NCI-H748 treated with DMSO at 0.1 percent for 48 hours (cell line): ENCODE measurements at places on chromosomes 13 and 19.

DNA sequence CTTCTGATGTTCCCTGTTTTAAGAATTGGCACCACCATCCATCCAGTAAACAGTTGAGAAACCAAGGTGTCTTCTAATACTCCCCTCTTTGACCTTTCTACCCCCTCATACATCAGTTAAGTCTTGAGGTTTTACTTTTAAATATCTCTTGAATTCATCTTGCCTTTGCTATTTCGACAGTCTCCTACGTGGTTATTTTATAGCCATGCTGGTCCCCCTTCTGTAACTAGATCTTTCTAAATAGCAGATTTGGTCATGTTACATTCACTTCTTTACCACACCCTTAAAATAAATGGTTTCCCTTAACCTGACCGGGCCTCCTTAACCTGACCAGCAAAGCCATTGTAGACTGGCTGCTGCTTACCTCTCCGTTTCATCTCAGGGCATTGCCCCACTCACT lies 5.4 kb downstream of the GPR180 start:
- DNase-seq: no peak

DNA sequence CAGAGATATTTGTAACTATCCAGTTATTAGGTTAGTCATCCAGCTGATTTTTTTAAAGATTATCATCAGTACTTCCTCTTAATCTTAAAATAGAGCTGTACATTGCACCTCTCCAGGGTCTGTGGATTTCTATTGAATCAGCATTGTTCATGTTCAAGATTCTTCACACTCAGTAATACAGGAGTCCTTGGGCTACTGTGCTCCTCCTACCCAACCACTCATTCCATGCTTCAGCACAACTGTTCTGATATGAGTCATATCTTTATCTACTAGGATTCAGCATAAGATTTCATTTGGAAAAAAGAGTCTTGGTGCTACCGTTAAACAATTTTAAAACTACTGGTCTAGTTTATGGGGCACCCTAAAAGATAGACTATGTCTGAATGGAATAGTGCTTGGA lies 357.8 kb downstream of the DCT start:
- DNase-seq: no peak

- DNase-seq: no peak
Observed at GRCh38 chr19:38004186-38004520, 97.1 kb downstream of the SIPA1L3 start.

GRCh38 chr13:105083992-105084391 lies 1451.5 kb downstream of the EFNB2 start:
- DNase-seq: no peak

DNA sequence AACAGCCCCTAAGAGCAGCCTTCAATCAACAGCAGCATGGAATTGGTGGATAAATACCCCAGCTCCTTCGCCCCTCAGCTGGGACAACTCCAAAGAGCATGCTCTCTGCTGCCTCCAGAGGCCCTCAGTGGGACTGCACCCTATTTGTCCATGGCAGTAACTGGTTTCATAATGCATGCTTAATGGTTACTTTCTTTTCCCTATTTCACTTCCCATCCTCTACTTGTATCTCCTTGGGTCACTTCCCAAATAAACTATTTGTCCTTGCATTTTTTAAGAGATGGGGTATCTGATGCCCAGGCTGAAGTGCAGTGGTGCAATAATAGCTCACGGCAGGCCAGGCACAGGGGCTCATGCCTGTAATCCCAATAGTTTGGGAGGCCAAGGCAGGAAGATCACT lies 13.5 kb upstream of the TPM4 start:
- DNase-seq: peak; percentile 5

GRCh38 chr19:40607311-40608239 lies 6.4 kb downstream of the LTBP4 start:
- DNase-seq: no peak

DNA sequence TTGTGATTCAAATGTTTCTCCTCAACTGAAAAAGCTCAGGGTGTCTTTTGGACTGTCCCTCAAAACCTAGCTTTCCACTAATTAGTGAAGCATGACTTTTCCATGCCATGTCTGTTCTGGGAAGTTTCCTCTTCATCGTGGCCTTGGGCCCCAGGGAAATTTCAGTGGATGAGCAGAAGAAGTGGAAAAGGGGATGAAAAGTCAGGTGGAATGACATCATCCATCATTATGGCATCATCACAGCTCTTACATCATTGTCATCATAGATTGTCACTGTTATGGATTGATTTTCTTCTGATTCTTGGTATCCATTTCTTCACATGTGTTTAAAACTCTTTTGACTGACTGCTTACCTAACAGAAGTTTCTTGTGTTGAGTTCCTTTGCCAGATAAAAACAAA lies 26.2 kb upstream of the MRI1 start:
- DNase-seq: no peak

GRCh38 chr13:24271601-24272451 lies 37.6 kb upstream of the C1QTNF9 start:
- DNase-seq: no peak

DNA sequence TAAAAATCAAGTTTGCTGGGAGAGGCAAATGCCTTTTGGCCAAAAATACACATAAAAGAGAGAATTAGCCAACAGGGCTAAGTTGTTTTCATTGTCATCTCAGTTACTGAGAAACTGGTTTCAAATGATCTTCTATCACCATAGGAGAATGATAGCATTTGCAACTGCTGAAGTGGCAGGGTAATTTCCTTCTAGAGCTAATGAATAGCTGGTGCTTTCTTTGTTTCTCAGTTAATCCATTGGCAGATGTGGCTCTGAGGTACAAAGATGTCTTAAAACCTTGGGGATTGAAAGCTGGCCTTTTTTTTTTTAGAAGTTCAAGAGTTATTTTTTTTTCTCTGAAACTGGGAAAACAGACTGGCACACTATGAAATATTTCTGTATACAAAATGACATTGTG lies 332.7 kb upstream of the KLF12 start:
- DNase-seq: no peak

DNA sequence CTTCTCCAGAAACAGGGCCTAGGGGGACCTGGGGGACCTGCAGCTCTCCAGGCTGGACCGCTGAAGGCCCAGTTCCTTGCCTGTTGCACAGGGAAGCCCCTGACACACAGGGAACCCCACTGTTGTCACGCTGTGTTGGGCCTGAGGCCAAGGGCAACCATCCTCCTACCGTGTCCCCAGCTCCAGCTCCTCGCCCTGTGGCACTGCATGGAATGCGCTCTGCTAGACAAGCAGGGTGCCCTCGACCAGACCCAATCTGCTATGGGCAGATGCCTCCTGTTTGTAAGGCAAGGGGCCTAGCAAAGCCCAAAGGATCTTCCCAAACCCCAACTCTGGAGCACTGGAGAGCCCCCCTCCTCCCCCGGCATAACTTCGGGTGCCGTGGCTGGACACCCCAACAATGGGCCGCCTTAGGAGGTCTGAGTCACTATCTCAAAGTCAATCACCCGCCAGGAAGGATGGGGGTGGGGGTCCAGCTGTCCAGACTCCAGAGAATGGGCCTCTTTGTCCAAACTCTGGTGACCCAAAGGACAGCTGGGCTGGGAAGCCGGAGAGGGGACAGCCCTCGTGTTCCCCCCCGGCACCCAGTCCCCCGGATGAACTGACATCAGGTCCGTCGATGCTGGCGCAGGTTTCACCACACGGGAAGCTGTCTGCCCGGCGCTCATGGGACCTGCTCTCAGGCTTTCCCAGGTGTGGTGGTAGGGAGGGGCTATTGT lies 3.7 kb downstream of the BRSK1 start:
- no peak for DNase-seq

DNA sequence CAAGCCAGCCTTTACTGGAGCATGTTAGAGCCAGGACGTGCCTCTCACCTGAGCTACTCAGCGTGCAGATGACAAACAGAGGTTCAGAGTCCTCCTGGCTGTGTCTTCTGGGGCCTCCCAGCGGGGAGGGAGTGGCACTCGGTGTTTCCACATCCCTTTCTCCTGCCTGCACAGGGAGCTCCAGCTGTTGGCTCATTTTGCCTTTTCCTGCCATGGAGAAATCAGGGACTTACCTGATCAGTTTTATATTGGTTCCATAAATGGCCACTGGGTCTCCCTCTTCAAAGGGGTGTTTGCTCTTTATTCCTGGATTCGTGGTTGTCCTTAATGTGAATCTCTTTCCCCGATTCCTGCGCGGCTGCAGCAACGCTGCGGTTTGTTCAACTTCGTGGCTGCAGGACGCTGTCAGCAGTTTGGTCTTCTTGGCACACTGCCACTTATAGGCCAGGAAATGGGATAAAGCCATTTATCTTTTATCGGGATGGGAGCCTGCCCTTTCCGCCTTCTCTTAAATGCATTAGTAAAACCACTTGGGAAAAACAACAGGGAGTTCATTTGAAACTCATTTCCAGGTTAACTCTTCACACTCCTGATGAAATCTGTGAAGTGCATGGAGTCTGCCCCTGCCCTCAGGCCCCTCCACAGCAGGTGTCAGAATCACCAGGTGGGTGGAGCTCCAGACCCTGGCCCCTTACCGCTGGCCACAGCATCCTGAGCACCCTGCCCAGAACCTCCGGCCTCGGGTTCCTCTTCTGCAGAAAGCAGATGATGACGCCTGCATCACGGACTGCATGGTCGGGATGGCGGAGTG lies 39.8 kb upstream of the MCF2L start:
- DNase-seq: peak; percentile 84

DNA sequence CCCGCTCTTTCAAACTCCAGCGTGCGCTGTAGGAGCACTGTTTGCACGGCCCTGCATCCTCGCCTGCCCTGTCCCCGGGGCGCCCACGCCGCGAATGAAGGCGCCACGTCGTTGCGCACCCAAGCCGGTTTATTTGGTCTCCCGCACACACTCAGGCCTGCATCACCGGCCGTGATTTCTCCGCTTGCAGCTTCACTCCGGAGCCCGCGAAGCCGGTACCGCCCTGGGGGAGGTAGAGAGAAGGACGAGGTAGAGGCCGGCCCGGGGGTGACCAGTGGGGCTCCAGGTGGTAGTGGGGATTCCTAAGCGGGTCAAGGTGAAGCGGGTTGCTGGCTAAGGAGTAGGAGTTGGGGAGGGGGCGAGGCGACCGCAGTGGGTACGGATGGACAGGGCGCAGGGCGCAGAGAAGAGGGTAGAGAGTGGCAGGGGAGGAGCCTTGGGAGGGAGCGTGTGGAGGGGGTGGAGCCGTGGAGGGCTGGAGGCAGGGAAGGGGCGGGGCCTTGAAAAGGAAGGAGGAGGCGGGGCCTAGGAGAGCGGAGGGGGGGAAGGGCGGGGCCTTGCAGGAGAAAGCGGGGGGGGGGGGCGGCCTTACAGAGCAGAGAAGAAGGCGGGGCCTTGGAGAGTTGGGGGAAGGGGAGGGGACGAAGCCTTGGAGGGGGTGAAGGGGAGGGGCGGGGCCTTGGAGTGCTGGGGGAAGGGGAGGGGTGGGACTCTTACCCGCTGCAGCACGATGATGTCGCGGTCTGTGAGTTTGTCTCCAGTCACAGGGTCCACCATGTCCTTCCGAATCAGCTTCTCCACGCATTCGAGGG lies 24.6 kb downstream of the NOSIP start:
- no peak for DNase-seq

DNA sequence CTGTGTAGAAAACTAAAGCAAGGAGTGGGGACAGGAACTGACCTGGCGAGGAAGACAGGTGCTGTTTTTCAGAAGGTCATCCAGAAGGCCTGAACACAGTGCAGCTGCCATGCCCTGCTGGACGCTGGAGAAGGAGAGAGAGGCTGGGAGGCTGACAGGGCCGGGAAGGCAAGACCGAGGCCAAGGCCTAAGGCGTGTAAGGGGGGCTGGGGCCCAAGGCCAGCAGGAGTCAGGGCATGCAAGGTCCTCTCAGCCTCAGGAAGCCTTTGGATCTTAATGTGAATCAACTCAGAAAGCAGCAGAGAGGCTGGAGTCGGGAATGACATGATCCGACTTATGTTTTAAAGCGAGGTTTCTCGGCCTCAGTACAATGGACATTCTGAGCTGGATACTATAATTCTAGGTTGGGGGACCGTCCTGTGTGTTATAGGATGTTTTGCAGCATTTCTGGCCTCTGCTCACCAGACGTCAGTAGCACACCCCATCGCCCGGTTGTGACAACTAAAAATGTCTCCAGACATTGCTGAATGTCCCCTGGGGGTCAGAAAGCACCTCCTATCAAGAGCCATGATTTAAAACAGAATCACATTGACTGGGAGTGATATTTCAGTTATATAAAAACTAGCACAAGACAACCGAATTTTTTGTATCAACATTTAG lies 530.4 kb downstream of the MYO16 start:
- DNase-seq: no peak

GRCh38 chr19:16659464-16659831 lies 496 bp downstream of the SMIM7 start:
- DNase-seq: no peak

DNA sequence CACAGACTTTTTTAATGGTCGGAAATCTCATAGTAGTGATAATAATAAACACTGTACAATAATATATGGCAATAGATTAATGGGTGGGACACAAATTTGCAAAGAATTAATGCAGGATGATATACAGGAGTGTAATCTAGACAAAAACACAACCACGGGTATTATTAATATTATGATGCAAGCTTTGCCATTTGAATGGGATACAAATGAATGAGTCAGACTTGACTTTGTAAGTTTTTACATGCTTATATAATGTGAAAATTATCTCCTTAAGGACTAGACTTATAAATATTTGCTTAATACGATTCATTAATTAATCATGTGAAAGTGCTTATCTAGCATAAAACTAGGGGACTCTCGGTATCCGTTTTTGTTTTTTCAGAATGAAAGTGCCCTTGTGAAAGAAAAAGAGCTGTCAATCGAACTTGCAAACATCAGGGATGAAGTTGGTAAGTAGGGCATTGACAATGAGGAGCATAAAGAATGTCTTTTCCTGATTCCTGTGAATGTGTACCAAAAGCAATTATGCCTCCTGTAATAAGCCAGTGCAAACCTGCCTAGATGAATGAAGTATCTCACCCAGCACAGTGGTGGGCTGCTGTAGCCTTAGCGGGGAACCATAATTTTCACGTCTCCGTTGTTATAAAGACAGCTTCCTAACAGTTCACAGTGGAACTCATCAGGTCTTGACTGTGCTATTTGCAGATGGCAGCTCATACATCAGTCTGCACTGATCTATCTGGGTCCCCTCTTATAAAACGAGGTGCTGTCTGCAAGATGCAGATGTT lies 155.7 kb downstream of the SLC7A1 start:
- DNase-seq: no peak

DNA sequence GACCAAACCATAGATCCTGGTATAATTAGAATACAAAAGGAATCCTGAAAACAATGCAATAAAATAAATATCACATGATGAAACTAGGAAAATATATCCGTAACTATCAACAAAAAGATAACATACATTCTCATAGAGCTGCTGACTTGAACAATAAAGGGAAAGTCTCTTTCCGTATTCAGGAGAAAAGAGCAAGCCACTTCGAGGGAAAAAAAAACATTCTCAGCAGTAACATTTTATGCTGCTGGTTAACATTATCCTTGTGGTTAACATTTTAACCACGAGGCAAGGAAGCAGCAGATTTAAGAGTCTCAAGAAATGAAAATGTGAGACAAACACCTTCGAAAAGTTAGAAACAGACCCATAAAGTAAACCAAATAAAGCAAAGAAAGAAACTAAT lies 25.8 kb downstream of the NALCN start:
- no peak for DNase-seq

GRCh38 chr13:97976610-97977521 lies 23.4 kb downstream of the IPO5 start:
- DNase-seq: peak; percentile 30

- DNase-seq: no peak
Observed at GRCh38 chr19:4647676-4648644, 8.6 kb downstream of the TNFAIP8L1 start.

GRCh38 chr13:112963641-112964040 lies 5.4 kb upstream of the MCF2L start:
- DNase-seq: no peak
